SK-N-SH (cell line): ENCODE measurements at places on chromosomes 1 and 21.

- no peak for DNase-seq
Observed at GRCh38 chr1:179090522-179090921, 8.7 kb downstream of the TOR3A start.

GRCh38 chr1:223429313-223429731 is 36.1 kb downstream of the CCDC185 start:
- no peak for DNase-seq

DNA sequence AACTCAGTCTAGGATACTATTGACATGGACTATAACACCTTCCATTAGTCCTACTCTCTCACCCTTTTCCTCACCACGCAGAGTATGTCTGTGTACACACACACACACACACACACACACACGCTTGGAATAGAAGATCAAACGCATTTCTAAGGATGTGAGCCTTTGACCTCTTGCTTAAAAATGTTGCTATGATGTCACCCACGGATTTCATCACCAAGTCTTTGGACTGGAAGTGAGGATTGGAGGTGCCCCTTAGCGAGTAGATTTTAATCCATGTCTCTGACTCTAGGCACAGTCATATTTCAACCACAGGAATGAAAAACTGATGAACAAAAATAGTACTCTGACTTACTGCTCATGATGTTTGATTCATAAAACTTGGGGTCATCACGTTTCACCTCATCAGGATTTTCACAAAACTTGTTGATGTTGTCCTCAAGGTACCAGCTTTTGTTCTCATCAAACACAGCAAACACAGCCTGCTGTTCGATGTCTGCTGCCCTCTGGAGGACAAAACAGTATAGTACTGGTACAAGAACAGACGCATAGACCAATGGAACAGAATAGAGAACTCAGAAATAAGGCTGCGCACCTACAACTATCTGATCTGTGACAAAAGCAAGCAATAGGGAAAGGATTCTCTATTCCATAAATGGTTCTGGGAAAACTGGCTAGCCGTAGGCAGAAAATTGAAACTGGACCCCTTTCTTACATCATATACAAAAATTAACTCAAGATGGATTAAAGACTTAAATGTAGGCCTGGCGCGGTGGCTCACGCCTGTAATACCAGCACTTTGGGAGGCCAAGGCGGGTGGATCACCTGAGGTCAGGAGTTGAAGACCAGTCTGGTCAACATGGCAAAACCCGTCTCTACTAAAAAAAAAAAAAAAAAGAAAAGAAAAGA is 39.9 kb downstream of the F5 start:
- DNase-seq: peak; percentile 14

- no peak for DNase-seq
Observed at GRCh38 chr1:226915672-226915995, 24.5 kb upstream of the COQ8A start.

- no peak for DNase-seq
Observed at GRCh38 chr1:89610457-89611011, 22.4 kb upstream of the LRRC8C start.

GRCh38 chr21:35002879-35003722 is 46.0 kb downstream of the RUNX1 start:
- DNase-seq: no peak

- DNase-seq: no peak
Observed at GRCh38 chr1:62891956-62892562, 108.1 kb downstream of the ATG4C start.

GRCh38 chr1:29500651-29501050 is 264.3 kb downstream of the PTPRU start:
- DNase-seq: no peak

DNA sequence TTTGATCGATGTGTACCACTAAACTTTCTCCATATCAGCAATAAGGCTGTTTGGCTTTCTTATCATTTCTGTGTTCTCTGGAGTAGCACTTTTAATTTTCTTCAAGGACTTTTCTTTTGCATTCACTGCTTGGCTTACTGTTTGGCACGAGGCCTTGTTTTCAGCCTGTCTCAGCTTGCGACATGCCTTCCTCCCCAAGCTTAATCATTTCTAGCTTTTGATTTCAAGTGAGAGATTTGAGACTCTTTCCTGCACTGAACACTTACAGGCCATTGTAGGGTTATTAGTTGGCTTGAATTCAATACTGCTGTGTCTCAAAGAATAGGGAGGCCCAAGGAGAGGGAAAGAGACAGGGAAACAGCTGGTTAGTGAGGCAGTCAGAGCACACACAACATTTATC is 120.6 kb upstream of the KCND3 start:
- no peak for DNase-seq

DNA sequence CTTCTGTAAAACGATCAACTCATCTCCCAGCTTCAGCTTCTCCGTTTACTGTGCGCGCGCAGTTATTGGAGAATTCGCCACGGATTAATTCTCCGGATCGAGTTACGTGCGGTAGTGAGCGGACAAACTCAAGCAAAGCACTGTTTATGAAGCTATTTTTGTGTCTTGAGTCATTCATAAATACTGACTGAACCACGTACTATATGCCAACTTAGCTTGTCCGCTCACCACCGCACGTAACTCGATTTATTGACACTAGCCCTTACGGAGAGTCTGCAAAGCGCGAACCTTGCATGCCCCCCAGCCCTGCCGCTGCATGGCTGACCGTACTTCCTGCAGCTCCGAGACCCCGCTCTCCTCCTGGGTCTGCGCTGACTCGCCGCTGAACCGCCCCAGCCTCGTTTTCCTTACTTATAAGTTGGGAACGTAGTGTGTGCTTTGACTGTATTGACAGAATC is 773 bp downstream of the CHD1L start:
- DNase-seq: peak; percentile 65

- no peak for DNase-seq
Observed at GRCh38 chr1:186609183-186609582, 71.0 kb downstream of the PTGS2 start.

GRCh38 chr21:35987475-35987874 is 72.9 kb downstream of the SETD4 start:
- DNase-seq: no peak

- no peak for DNase-seq
Observed at GRCh38 chr21:44849616-44850130, 23.8 kb downstream of the PTTG1IP start.

- no peak for DNase-seq
Observed at GRCh38 chr1:230074270-230074669, 7.2 kb downstream of the GALNT2 start.

GRCh38 chr1:220701974-220702373 is 11.8 kb downstream of the C1orf115 start:
- no peak for DNase-seq

GRCh38 chr1:25485536-25486411 is 55.1 kb downstream of the MACO1 start:
- no peak for DNase-seq

DNA sequence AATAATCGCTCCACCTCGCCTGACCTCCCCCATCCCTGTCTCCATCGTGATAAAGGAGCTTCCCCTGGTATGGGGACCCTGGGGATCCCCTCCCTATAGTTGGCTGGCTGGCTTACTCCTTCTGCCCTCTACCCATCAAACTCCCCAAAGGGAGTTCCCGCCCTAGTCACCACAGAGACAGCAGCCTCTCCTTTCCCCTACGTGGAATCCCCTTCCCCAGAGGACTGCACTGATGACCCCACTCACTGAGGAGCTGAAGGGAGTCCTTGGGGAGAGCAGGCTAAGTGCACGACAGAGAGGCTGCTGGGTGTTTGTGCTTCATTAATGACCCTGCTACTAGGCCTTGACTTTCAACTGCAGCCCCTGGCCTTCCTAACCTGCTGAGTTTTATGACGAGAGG is 1.9 kb downstream of the CADM3 start:
- no peak for DNase-seq

- no peak for DNase-seq
Observed at GRCh38 chr21:17428484-17428869, 84.4 kb upstream of the CXADR start.

DNA sequence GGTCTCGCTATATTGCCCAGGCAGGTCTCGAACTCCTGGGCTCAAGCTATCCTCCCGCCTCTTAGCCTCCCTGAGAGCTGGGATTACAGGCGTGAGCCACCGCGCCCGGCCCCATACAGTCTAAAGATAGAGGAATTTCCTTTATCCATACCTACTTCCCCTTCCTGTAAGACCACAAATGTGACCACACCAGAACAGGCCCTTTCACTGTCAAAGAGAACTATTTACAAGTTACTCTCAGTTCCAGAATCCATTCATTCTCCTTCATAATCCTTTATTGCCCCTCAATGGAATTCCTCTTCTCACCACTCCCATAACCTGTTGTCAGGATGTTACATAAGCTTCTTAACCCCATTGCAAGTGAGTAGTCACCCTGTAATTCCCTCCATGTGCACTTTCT is 26.3 kb upstream of the SLC5A9 start:
- no peak for DNase-seq

GRCh38 chr1:16260814-16261213 is 23.8 kb upstream of the CPLANE2 start:
- no peak for DNase-seq

GRCh38 chr21:43936247-43936967 is 71.4 kb downstream of the AGPAT3 start:
- DNase-seq: no peak

DNA sequence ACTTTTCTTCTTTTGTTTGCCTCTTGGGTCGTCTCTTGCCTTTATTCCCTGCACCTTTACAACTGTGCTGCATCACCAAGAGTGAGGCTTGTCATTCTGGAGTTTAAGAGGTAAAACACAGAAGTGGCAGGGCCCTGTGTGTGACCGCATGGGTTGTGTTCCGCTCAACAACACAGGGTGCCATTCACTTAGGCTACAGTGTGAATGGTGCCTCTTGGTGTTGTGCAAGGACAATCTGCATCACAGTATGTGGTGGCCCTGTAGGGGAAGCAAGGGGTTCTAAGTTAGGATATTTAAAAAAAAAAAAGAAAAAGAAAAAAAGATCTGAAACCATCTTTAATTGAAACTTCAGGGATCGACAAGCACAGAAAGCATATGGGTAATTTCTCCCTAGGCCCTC is 38.2 kb downstream of the BRINP2 start:
- no peak for DNase-seq

- DNase-seq: no peak
Observed at GRCh38 chr1:17563494-17564281, 24.2 kb downstream of the ARHGEF10L start.

DNA sequence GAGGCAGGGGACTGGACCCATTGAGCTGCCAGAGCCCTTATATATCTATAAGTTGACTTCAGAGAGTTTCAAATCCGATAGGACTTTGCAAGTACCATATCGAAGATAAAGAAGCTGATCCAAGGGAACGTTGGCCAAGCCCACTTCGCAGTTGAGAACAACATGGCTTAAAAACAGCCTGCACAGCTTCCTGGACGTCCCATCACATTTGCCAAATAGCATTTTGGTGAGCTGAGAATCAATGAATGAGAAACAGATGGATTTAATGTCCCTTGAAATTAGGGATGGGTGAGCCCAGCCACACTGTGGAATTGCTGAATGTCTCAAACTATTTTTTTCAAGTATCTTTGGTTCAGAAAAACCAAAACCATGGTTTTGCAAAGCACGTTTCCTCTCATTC is 64.8 kb downstream of the KCNJ15 start:
- DNase-seq: no peak

- no peak for DNase-seq
Observed at GRCh38 chr1:204867666-204868339, 2.9 kb upstream of the NFASC start.

DNA sequence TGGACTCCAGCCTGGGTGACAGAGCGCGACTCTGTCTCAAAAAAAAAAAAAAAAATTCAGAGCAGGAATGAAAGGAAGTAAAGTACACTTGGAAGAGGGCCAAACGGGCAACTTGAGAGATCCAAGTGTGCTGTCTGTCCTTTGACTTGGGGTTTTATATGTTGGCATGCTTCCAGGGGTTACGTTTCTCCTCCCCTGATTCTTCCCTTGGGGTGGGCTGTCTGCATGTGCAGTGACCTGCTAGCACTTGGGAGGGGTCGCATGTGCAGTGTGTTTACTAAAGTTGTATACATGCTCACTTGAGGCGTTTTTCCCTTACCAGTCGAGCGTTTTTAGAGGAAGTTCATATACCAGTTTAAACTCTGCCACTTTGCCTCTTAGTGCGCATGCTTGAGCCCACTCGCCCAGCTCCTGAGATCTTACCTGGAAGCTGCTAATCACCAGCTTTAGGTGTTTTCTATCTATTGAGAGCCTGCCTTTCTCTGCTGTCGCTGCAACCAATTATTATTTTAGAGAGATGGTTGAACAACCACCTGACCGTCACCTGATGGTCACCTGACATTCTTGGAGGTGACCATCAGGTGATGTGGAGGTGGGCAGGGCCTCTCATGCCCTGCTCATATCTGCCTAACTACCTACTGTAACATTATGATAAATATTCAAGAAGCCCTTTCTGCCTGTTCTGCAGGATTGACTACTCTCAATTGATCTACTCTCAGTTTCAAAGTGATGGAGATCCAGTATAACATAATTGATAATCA is 140.1 kb downstream of the MACF1 start:
- no peak for DNase-seq

GRCh38 chr21:15650735-15651134 is 79.0 kb upstream of the USP25 start:
- DNase-seq: no peak

DNA sequence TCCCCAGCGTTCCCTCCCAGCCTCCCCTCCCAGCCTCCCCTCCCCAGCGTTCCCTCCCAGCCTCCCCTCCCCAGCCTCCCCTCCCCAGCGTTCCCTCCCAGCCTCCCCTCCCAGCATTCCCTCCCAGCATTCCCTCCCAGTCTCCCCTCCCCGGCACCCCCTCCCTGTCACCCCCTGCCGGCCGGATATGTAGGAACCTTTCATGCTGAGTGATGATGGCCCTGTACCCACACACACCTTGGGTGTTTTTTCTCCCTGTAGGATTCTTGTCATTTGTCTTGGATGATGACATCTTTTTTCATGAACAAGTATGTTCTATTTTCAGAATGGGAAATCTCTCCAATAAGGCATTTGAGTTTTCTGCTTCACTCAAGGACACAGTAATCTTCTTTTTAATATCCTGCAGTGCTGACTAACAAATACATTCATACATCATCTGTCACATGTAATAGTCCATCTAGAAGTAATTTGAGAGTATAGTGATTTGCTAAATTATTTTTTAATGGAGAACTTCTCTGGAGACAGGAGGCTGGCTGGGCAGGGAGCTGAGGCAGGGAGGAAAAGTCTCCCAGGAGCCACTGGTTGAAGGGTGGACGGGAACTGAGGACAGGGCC is 19.5 kb downstream of the FTCD start:
- no peak for DNase-seq

GRCh38 chr1:8109216-8109615 is 83.1 kb upstream of the ERRFI1 start:
- no peak for DNase-seq

GRCh38 chr1:155250246-155250632 is 5.0 kb downstream of the ENTREP3 start:
- no peak for DNase-seq

- no peak for DNase-seq
Observed at GRCh38 chr1:215476541-215476940, 90.6 kb upstream of the KCTD3 start.

- DNase-seq: no peak
Observed at GRCh38 chr1:230127105-230128054, 60.3 kb downstream of the GALNT2 start.

- no peak for DNase-seq
Observed at GRCh38 chr1:29767769-29768425, 531.6 kb downstream of the PTPRU start.
